ENCODE measurements at places on chromosomes 2 and 18. TPM values are rescaled to one million over a fixed set of nuclear protein-coding genes. Genes with fewer than 3 reads are reported as not detected.

Gene DOCK10
- 179 TPM for total RNA-seq

- H3K4me3 ChIP-seq: no peak overlapping the region
- no peaks in the 10 kb centered on the region for H3K27me3 ChIP-seq
- peaks cover 9% of the 10 kb centered on the region for H3K4me1 ChIP-seq
- peaks cover 2% of the 10 kb centered on the region for H3K36me3 ChIP-seq
Measured at GRCh38 chr2:232200195-232200594, 178.4 kb upstream of the ALPP start.

DNA sequence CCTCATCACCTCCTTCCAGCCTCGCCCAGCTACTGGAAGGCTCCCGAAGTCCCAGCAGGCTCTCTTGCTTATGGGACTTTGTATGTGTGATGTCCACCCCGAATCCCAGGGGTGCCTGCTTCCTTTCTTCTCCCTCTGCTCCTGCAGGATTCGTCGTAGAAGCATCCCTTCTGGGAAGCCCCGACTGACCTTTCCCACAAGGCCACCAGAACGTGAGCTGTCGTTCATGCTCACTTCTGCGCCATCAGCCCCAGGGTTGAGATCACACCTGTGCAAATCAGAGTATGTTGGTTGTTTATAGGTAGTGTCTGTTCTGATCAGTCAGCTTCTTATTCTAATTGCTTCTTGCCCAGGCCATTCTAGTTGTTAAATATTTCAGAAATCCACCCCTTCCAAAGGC lies 101.8 kb downstream of the HS1BP3 start:
- no peaks in the 10 kb centered on the region for H3K4me1 ChIP-seq
- H3K27ac ChIP-seq: no peak overlapping the region
- H3K27me3 ChIP-seq: no peaks in the 10 kb centered on the region
- H3K36me3 ChIP-seq: no peaks in the 10 kb centered on the region
- DNase-seq: no peak

- H3K36me3 ChIP-seq: peaks cover 20% of the 10 kb centered on the region
- peaks cover 40% of the 10 kb centered on the region for H3K4me1 ChIP-seq
- peak overlapping the region; percentile 63 for H3K27ac ChIP-seq
- H3K27me3 ChIP-seq: no peaks in the 10 kb centered on the region
Measured at GRCh38 chr2:239361311-239361642, 39.5 kb downstream of the HDAC4 start.

GRCh38 chr2:210399440-210400041 lies 77.0 kb downstream of the LANCL1 start:
- no peak for DNase-seq
- H3K36me3 ChIP-seq: no peaks in the 10 kb centered on the region
- peaks cover 17% of the 10 kb centered on the region for H3K27me3 ChIP-seq
- H3K27ac ChIP-seq: no peak overlapping the region

- DNase-seq: no peak
- peaks cover 1% of the 10 kb centered on the region for H3K36me3 ChIP-seq
- no peak overlapping the region for H3K27ac ChIP-seq
- peaks cover 9% of the 10 kb centered on the region for H3K4me1 ChIP-seq
- H3K27me3 ChIP-seq: no peaks in the 10 kb centered on the region
Measured at GRCh38 chr18:27377251-27377650, 192.1 kb upstream of the CHST9 start.
